IPS-NIHi11 (cell line): ENCODE measurements at places on chromosomes 16 and 17.
A peak's percentile ranks its signal among the peaks of the same experiment; 100 is the strongest.

DNA sequence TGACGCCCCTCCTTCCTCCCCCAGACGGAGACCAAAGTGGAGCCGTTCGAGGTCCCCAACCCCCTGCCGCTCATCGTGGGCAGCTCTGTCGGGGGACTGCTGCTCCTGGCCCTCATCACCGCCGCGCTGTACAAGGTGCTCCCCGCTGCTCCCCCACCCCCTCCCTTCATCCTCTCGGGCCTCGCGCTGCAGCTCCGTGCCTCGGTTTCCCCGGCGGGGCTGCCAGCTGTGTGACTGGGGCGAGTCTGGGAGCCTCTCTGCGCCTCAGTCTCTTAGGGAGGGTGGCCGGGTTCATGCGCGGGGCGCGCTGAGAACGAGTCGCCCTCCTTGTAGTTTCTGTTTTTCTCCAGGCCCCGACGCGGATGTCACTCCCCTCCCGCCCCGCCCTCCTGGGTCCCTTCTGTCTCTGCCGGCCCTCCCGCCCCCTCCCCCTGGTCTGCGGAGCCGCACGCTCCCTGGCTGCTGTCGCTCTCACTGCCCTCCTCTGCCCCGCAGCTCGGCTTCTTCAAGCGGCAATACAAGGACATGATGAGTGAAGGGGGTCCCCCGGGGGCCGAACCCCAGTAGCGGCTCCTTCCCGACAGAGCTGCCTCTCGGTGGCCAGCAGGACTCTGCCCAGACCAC, 23.7 kb upstream of the ITGAX start:
- peak; percentile 47 for DNase-seq

GRCh38 chr17:78739331-78739931, 42.6 kb downstream of the CYTH1 start:
- no peak for DNase-seq

- DNase-seq, result no peak
Observed at GRCh38 chr17:14471052-14471451, 170.2 kb downstream of the HS3ST3B1 start.

DNA sequence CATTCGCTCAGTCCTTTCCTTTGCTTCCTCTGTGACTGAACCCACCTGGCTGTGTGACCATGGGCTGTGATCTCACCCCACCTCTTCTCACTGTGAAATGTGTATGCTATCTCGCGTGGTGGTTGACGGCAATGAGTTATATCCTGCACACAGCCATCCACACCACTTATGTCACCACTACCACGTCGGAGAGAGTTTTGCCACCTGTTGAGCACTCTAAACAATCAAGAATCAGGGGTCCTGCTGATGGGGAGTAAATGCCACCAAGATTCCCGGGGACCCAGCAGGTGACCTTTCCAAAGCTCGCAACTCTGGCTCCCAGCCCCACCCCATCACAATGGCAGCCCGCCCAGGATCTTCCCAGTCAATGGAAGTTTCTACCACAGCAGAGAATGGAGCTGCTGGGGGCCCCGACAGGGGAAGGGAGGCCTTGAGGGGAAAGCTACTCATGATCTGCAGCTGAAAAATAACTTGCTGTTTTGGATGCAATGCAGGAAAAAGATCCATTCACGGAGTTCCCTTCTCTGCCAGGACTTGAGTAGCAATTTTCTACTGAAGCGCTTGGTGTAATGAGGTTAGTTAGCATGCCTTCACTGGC, 26.2 kb upstream of the RCVRN start:
- DNase-seq, result no peak

DNA sequence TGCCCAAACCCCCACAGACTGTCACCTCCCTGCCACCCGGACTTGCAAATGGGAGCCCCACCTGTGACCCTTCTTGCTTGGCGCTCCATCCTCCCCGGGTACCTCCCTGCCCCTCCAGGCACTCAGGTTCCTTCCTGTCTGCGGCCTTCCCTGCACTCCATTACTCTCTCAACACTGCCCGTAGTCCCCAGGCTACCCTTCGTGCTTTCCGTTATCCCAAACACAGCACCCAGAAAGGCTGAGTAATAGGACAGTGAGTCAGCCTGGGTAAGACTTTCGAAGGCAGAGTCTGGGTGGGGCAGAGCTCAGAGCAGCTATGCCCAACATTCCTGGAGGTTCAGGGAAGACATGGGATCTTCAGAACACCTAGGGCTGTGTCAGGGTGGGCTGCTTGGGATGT, 16.6 kb upstream of the C16orf74 start:
- no peak for DNase-seq

DNA sequence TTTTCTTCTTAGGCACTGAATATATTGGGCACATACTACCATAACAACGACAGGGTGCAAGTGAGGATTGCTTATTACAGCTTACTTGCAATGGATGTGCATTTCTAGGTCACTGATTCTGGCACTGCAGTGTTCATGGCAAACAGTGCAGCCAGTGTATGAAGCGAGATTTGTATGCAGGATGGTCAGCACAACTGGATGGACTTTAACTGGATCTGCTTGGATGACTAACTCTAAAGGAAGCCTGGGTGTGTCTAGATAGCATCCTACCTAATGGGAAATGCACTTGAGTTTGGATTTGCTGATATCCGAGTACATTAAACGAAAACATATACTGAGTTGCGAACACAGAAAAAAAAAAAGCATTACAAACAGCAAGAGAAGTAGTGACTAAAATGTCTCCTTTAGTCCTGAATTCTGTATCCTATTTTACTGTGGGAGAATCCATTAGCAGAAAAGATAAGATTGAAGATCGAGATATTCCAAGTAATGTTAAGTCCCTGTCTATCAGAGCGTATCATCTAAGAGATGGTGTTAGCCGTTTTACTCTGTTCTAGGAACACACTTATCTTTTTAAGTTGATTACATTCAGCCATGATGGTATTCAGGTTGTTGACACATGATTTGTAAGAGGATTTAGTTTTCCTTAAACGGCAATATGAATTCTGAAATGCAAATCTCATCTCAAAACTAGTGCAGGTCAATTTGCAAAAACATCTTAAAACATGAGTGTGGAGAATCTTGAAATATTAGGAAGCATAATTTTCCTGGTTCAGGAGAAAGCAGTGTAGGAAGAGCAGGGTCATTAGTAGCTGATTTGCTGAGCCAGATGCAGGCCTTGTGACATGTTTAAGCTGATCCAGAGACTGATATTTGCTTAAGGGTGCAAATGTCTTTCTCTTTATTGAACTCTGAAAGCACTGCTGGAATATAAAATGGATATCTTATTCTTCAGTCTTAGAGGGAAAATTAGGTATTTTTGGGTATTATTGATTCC, 142.6 kb upstream of the CPHXL start:
- no peak for DNase-seq

DNA sequence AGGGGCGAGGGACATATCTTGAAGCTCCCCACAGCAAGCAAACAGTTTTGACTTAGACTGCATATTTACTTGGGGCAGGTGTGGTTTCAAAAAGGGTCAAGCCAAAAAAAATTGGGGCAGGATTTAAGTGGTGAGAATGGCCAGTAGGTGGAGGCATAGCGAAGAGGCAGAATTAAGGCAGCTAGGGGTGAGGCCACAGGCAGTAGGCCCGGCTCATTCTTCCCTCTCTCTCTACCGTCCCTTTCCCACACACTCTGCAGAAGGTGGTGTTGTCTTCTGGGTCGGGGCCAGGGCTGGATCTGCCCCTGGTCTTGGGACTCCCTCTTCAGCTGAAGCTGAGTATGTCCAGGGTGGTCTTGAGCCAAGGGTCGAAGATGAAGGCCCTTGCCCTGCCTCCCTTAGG, 2.6 kb downstream of the SHBG start:
- peak; percentile 83 for DNase-seq

DNA sequence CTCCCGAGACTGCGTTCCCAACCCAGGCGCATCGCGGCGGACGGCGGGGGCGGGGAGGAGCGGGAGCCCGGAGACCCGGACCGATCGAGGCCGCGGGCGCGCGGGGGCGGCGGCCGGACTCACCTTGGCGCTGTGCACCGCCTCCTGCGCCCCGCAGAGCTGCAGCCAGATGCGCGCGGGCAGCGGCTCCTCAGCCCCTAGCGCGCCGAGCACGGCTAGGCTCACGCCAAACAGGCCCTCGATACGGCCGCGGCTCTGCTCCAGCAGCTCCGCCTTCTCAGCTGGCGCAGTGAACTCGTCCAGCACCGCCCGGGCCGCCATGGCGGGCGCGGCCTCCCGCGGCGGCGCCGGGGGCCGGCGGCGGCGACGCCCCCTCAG, 339 bp downstream of the N4BP1 start:
- DNase-seq, result no peak

DNA sequence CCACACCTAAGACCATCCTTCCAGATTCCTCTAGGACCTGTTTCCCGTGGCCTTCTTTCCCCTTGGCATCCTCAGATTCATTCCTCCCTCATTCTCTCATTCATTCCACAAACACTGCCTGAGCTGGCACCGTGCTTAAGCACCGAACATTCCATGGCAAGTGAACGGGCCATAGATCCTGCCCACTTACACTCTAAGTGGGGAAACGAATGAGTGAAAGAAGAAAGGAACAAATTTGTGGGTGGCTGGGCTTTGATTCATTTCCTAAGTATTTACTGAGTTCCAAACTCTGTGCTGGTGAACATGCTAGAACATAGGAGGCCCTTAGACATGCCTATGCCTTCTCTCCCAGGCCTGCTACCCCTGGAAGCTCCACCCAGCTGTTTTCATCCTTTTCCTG, 30.0 kb downstream of the SRCIN1 start:
- DNase-seq, result no peak

- DNase-seq, result no peak
Observed at GRCh38 chr16:83964684-83965443, 3.2 kb upstream of the NECAB2 start.

DNA sequence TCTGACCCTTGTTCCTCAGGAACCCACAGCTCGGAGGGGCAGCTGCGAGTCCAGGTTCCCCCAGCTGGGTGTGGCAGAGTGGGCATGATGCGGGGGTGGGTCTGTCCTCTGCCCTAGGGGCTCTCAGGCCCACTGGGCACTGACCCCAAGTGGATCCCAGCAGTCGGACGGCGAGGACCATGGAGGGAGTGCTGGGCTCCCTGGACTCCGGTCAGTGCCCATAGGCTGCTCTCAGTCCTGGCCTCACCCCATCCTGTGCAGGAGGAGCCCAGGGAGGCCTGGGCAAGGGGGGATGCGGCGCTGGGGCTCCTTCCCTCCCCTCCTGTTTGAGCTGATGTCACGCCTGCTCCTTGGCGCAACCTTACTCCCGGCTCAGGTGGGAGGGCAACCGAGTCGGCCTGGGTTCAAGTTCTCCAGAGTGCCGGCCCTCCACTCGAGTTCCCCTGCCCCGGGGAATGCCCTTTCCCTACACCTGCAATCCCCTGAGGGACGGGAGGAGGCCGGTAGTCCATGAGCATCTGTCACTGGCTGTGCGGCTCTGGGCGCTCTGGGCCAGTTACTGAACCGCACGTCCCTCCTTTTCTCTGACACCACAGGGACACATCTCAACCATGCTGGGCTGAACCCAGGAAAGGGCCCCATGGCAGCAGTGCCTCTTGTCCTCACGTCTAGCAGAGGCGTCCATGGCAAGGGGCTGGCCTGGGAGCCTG, 52.6 kb upstream of the ACSF3 start:
- DNase-seq, result no peak

DNA sequence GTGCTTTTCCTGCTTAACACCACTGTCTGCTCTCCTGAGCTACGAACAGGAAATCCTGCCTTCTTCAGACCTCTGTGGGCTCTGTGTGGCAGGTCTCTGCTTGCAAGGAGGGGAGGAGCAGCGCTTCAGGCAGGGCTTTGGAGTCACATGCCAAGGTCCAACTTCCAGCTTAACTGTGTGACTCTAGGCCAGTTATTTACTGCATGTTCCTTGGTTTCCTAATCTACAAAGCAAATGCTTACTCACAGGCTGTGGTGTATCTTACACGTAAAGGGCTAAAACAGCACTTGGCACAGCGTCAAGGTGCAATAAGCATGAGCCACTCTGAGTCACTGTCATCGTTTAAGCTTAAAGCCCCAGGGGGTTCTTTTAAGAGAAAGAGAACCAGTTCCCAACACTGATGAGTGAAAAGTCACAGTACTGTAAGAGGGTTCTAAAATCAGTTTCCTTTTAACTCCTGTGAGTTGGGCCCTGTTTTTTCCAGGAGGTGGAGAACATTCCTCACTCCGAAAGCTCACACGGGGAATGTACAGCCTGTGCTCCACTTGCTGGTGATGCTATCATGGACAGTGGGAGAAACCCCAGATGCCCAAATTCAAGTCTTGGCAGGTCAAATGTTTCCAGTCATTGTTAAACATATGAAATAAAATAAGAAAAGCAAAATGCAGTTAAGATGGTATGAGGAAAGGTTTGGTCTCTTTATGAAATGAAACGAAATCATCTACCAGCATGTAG, 54.1 kb upstream of the BCAR1 start:
- DNase-seq, result peak; percentile 57

GRCh38 chr16:73170612-73171038, 122.7 kb upstream of the ZFHX3 start:
- no peak for DNase-seq

GRCh38 chr16:4347765-4348509, 3.2 kb downstream of the PAM16 start:
- DNase-seq, result no peak

DNA sequence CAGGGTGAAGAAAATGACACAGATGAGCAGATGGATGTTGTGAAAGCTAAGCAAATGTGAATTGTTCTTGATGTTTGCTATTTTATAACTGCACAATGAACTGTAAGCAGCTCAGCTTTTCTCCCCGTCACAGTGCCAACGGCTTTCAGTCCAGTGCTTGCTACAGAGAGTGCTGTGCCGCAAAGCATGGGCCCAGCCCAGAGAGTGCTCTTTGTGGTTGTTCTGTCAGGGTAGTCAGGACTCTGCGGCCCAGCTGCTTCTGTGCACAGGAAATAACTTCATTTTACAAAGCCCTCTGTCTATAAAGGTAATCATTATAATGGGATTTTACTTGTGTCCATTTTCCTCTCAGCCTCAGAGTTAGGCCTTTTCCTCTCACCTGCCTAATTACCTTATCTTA, 39.1 kb downstream of the CDRT15 start:
- no peak for DNase-seq

GRCh38 chr17:38637951-38638350, 32.2 kb upstream of the SRCIN1 start:
- no peak for DNase-seq

GRCh38 chr16:84932681-84933080, 78.7 kb downstream of the ZDHHC7 start:
- no peak for DNase-seq

DNA sequence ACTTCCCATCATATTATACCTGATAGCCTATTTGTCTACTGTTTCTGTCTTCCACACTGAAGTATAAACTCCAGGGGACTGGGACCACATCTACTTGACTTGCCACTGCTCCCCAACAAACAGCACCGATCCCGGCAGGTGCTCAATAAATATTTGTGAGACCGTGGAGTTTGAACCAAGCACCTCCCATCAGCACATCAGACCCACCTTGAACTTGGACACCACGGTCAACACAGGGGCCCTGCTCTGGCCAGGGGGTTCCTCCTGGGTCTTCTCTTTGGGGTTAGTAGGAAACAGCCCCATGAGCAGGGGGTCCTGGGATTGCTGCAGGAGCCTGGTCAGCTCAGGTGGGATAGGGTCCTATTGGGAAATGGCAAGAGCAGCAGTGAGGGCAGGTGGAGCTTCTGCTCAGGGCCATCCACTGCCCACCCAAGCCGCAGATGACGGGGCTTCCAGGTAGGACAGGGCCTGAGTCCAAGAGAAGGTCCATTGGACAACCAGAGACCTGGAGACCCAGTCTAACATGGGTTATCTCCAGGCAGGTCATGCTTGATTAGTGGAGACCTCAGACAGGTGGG, 19.9 kb downstream of the ZNHIT3 start:
- no peak for DNase-seq
